Ureter (tissue), 1 donor: ENCODE measurements at places on chromosomes 12 and 14.

DNA sequence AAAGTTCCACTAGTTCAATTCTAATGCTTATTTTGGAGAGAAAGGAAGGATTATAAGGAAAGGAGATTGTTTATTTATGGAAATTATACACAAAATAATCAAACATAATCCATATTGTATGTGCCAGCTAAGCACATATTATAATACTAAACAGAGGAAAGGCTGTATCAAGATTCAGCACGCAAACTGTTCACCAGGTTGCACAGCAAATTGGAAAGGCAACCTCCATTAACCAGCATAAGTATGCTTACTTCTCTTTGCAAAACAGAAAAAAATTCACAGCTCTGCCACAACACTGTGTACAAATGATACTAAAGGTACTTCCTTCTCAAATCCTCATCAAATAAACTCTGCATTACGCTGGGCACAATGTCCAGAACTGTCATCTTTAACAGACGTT lies 146.3 kb downstream of the MED13L start:
- DNase-seq = no peak

GRCh38 chr14:32508281-32508680 lies 179.2 kb downstream of the AKAP6 start:
- DNase-seq = no peak

DNA sequence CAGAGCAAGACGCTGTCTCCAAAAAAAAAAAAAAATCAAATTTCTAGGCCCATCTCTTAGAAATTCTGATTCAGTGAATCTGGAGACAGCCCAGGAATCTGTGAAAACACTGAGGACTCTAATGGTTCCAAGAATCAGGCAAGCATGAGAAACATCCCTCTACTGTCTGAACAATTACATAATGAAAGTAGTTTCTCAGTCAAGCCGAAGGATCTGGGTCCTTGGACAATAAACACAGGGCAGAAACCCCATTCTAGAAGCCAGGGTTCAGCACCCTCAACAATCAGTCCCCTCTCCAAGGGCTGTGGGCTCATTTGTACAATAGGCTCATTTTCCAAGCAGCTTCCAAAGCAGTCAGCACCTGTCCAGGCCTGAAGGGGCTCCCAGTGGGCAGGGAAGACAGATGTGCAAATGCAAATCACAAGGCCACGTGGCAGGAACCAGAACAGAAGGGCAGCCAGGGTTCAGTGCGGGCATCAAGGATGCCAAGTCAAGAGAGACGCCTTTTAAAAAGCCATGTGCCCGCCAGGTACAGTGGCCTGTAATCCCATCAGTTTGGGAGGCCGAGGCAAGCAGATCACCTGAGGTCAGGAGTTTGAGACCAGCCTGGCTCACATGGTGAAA lies 96.1 kb downstream of the KSR2 start:
- DNase-seq = no peak

DNA sequence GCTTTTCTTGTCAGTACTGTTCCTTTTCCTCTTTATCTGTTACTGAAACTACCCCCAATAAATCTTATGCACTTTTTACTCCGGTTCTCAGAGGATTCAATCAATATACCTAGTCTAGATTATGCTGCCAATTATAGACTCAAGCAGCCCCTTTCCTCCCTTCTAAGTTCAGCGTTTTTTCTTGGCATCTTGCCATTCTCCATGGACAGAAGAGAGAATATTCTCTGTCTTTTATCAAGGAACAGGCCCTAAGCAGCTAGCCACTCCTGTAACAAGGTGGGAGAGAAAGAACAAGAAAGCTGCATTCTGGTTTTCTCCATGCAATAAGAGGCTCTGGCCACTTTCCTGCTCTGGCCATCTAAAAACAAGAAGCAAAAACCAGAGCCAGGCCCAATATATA lies 263.0 kb upstream of the ALG10 start:
- DNase-seq = no peak

DNA sequence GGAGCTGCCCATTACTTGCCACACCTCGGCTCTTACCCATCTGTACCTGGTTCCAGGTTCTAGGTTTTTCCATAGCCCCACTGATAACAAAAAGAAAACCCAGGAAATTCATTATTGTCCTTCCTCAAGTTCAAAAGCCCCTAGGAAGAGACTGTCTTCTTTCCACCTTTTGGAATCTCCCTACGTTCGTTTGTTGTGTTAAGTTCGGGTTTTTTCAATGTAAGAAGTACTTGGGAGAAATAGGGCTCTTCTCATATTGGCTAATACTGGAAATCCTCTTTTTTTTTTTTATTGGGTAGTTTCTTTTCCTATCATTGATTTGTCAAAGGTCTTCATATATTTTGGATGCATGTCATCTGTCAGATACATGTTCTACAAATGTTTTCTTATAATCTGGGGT lies 17.3 kb downstream of the SLC15A5 start:
- DNase-seq = no peak
